ENCODE measurements at places on chromosomes 4 and X.

DNA sequence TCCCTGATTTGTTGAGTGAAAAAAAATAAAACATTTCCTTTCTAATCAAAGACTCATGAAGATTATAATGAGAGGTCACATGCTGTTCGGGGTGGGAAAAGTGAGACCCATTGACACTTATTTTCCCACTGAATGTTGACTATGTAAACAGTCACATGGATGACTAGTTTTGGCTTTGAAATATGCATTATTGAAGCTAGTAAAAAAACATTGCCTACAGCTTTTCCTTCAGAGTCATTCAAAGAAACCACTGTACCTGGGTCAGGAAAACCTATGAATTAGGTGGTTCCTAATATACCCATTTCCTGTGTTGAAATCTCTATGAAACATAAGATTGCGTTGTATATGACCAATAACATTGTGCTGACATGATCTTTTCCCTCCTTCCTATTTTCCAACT lies 251.2 kb downstream of the CFAP299 start:
- no peaks in the 10 kb centered on the region for H3K36me3 ChIP-seq
- DNase-seq: no peak
- no peak overlapping the region for H3K4me3 ChIP-seq
- no peaks in the 10 kb centered on the region for H3K4me1 ChIP-seq
- no peak overlapping the region for H3K27ac ChIP-seq

GRCh38 chr4:108192056-108192455 lies 23.3 kb upstream of the LEF1 start:
- no peak overlapping the region for H3K27ac ChIP-seq
- no peak for DNase-seq
- H3K27me3 ChIP-seq: no peaks in the 10 kb centered on the region
- no peak overlapping the region for H3K4me3 ChIP-seq
- no peaks in the 10 kb centered on the region for H3K36me3 ChIP-seq

DNA sequence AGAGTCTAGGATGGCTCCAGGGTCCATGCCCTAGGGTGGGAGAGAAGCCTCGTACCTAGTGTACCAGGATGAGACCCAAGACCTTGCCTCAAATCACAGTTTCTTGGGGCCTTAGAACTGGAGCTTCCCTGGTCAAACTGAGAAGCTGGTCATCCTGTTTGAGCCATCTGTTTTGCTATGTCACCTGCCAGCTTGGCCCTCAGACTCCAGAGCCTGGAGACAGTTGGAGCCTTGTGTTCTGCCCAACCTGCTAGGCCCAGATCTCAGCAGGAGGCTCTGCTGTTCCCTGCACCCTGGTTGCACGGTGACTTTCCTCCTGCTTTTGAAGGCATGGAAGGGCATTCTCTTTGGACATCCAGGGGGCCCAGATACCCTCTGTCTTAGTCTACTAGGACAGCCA lies 206.3 kb upstream of the ATP6AP2 start:
- no peak overlapping the region for H3K4me3 ChIP-seq
- DNase-seq: no peak
- no peak overlapping the region for H3K27ac ChIP-seq
- no peaks in the 10 kb centered on the region for H3K27me3 ChIP-seq

GRCh38 chr4:5753766-5754528 lies 42.9 kb downstream of the EVC start:
- no peaks in the 10 kb centered on the region for H3K4me1 ChIP-seq
- peak; percentile 7 for DNase-seq
- H3K4me3 ChIP-seq: no peak overlapping the region
- no peaks in the 10 kb centered on the region for H3K36me3 ChIP-seq
